NCI-H524 (cell line): ENCODE measurements at places on chromosomes 11 and 22.

- no peak for DNase-seq
Measured at GRCh38 chr22:44539467-44540063, 41.5 kb upstream of the RTL6 start.

- DNase-seq: no peak
Measured at GRCh38 chr11:6646071-6646470, 9.5 kb downstream of the DCHS1 start.

DNA sequence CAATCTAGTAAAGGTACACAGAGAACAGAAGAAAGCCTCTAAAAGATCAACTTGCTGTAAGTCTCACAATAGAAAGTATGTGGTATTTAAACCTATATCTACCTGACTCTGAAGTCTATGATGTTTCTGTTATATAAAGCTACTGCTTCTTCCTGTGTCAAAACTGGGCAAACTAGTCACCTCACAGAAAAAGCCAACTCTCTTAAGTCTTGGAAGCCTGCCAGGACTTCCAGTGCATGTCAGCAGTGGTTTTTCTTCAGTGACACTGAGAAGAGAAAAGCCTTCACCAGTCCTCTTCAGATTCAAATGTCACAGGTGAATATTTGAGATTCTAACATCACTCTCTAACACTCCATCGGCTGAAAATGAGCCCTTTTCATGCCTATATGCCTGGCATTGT, 808.0 kb downstream of the DLG2 start:
- peak; percentile 34 for DNase-seq

GRCh38 chr22:39522567-39523300, 2.4 kb downstream of the ATF4 start:
- DNase-seq: peak; percentile 86

DNA sequence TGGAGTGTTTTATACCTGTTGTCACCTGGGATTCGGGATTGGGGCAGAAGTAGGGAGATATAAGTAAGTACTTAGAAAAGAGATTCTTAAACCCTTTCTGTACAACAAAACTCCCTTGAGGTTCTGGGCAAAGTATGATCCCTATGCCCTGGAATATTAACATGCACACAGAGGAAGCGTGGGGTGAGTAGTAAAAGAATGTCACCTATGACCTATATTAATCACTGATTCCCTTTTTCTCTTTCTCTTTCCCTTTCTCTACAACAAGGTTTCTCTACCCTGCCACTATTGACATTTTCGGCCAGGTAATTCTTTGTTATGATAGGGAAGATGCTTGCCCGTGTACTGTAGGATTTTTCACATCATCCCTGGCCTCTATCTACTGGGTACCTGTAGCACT, 209.7 kb upstream of the PLET1 start:
- DNase-seq: no peak

- no peak for DNase-seq
Measured at GRCh38 chr11:15668718-15669117, 554.0 kb downstream of the INSC start.

DNA sequence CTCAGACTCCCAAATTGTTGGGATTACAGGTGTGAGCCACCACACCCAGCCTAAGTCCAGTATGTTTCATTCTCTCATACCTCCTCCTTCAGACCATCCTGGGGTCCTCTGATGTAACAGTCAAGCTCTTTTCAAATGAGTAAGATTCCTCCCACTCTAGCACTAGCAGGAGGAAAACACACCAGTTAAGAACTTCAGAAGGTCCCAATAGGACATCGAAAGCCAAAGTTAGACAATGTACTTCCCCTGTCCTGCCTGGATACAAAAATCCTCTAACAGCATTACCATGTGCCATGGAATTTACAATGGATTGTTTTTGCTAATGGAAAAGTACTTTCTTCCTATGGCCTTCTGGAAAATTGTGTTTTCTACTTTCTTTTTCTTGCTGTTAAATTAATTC, 67.1 kb downstream of the CCDC34 start:
- DNase-seq: no peak

DNA sequence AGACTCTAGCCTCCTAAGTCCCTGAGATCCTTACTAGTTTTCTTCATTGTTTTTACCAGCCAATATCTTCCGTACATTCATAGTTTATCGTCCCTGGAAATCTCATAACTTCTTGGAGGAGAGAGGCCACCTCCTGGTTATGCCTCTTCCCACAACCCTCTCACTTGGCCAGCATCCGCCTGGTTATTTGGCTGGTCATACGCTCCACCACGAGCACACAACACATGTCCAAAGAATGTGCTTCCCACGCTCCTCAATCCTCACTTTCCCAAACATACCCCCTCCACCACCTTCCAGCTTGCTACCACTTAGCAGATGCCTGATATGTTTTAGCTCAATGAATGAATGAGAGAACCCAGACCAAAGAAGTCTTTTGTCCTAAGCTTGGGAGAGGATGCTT, 83.5 kb upstream of the EIF3D start:
- DNase-seq: no peak
